ENCODE measurements at places on chromosomes 1 and 21. TPM values are rescaled to one million over a fixed set of nuclear protein-coding genes. Genes with fewer than 3 reads are reported as not detected.

DNA sequence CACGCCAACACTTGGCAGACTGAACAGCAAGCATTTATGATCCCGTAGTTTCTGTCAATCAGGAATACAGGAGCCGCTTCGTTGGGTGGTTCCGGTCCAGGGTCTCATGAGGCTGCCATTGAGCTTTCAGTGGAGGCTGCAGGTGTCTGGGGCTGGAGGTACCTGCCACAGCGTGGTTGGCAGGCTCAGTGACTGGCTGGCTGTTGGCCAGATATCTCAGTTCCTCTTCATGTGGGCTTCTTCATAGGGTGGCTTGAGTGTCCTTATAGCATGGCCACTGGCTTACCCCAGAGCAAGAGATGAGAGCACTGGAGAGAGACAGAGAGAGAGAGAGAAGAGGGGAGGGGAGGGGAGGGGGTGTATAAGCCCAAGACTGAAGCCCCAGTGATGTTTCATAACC lies 29.3 kb downstream of the PIK3CD start:
- no peak overlapping the region for H3K4me3 ChIP-seq
- H3K27ac ChIP-seq: no peak overlapping the region
- no peaks in the 10 kb centered on the region for H3K4me1 ChIP-seq
- DNase-seq: no peak

DNA sequence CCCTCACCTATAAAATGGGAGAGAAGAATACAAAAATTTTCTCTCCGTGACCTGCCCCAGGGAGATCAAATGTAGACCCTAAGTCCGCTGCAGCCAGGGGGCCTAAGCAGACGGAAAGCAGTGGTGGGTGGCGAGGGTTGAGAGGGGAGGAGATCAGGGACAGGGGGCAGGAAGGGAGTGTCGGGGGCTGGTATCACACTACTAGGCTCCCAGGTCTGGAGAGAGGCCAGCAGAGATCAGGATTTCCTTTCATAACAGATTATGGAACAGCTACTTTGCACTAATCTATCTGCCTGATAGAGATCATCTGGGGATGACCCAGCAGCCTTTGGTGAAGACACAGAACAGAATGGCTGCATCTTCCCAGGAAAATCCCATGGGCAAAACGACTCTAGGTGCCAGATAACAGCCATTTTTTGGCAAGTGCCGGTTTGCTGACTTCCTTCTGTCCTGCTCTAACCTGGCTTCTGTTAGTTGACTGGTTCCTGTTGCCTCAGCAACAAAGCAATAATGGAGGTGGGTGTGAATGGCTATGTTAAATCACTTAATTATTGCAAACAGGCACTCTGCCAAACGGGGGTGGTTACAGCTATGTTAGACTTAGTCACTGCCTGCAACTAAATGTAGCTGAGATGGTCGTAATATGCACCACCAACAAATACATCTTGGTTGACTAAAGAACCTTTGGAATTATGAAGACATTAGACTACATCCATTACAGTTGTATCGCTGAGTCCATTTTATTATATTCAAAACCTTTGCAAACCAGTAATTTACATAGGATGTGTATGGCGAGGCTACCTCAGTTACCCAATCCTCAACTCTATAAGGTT lies 30.0 kb upstream of the EPS8L3 start:
- no peak for DNase-seq
- no peak overlapping the region for H3K27ac ChIP-seq
- H3K36me3 ChIP-seq: no peaks in the 10 kb centered on the region
- H3K4me1 ChIP-seq: peaks cover 2% of the 10 kb centered on the region
- H3K27me3 ChIP-seq: no peaks in the 10 kb centered on the region
- no peak overlapping the region for H3K4me3 ChIP-seq

DNA sequence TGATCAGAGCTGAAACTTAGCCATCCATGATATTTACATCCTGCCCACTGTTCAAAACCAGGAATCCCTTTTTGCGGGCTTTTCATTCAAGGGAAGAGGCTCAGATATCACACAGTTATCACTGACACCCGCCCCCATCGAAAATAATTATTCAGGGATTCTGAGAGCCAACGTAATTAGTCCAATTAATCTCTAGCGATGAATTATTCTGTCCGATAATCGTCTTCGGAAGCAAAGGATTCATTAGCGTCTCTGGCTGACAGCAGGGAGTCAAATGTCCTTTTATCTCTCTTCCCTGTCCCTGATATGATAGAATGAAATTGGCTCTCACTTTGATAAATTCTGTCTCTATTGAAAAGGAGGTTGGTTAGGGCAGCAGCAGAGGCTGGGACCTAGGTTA lies 140.4 kb upstream of the IPO9 start:
- H3K4me3 ChIP-seq: no peak overlapping the region
- no peaks in the 10 kb centered on the region for H3K27me3 ChIP-seq
- H3K27ac ChIP-seq: no peak overlapping the region
- no peak for DNase-seq

CDC42SE1 gene
- 16.7 TPM for total RNA-seq

CR1L gene
- 0.33 TPM for total RNA-seq
